ENCODE measurements at places on chromosomes 1 and 21.
A peak's percentile ranks its signal among the peaks of the same experiment; 100 is the strongest.

DNA sequence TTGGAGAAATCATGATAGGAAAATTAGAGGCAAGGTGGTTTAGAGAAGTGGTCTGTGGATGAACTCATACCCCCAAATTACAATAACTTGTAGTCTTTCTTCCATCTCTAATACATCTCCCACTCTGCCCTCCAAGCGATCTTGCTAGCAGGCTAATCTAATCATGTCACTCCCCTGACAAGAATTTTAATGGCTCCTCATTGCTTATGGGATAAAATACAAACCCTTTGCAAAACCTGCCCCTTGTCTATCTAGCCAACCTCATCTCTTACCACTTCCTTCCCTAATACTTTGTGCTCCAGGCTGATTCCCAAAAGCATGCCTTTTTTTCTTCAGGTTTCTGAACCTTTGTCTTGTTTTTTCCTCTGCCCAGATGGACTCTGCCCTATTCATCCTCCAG is 71.3 kb upstream of the LRRN2 start:
- no peak for DNase-seq

GRCh38 chr1:1148061-1148460 is 25.6 kb upstream of the TTLL10 start:
- DNase-seq = no peak

DNA sequence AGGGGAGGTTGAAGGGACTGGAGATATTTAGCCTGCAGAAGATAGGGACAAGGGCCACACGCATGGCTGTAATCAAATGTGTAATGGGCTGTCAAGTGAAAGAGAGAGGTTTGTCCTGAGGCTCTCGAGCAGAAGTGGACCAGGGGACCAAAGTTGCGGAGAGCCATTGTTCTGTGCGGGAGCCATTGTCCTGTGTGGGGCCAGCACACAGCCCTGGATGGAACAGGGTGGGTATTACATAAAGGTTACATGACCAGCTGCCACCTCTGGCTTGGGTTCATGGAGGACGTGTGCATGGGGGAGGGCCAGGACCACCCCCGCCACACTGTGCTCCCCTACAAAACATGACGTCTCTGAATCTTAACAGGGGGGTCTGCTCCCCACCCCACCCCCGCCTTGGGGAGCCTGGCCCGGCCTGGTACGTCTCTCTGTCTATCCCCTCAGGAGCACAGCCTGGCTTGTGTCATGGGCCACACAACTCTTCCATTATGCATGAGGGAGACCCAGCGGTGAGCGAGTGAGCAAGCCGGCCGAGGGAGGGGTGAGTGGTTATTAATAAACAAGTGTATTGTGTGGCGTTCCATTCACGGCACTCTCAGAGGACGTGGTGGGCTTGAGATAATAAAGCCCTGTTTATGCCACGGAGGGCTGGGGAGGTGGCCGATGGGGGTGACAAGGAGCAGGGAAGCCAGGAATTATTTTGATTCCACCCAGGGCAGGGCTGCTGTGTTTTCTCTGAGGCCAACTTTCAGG is at the start of gene NFASC:
NFASC (plus strand) TSS at position 703 of the 753 bp plus-strand sequence. CDS start 73,454 bp downstream, outside the sequence.
- no peak for DNase-seq

- no peak for DNase-seq
These were observed 13.8 kb upstream of the EDEM3 start for GRCh38 chr1:184768467-184768866.

DNA sequence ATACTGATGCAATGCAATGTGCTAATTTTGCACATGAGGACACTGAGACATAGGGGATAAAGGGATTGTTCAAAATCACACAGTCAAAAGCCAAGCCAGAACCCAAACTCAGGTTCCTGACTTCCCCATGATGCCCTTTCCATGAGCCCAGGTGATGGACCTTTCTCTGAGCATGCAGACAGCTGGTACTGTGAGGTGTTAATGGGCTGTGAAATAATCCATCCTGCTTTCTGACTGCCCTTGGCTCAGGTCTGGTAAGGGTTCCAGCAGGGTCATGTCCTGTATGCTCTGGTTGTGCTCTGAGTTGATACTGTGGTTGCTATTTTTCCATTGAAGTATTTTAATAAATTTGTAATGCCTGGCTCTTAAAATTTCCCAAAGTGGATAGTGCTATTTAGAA is 50.0 kb downstream of the CNIH3 start:
- DNase-seq = peak; percentile 20

- no peak for DNase-seq
These were observed 117.2 kb downstream of the DMRTB1 start for GRCh38 chr1:53576381-53576801.

GRCh38 chr1:26307363-26307781 is 936 bp upstream of the UBXN11 start:
- no peak for DNase-seq

- DNase-seq = peak; percentile 35
These were observed 41.0 kb downstream of the BRINP3 start for GRCh38 chr1:190436615-190437014.

- no peak for DNase-seq
These were observed 48.1 kb downstream of the DNAJC6 start for GRCh38 chr1:65357291-65357960.

DNA sequence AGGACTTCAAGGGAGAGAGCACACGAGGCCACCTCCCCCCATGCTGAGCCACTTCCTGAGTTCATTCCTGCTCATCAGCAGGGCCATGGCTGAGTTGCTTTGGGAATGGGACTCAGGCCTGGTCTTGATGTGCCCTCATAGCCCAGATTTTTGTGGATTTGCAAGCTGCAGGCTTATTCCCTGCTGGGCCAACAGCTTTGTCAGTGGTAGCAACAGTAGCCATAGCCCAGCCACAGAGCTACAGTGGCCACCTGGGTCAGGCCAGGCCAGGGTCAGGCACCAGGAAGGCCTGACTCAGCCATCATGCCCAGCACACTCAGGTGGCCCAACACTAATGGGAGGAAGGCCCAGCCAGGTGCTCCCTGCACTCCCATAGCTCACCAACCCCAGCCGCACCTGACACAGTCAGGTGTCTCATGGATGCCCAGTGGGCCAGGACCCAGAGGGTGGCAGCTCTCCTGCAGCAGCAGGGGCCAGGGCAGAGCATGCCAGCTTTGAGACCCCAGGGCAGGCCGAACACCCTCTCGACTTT is 33.5 kb downstream of the EPHA2 start:
- no peak for DNase-seq

DNA sequence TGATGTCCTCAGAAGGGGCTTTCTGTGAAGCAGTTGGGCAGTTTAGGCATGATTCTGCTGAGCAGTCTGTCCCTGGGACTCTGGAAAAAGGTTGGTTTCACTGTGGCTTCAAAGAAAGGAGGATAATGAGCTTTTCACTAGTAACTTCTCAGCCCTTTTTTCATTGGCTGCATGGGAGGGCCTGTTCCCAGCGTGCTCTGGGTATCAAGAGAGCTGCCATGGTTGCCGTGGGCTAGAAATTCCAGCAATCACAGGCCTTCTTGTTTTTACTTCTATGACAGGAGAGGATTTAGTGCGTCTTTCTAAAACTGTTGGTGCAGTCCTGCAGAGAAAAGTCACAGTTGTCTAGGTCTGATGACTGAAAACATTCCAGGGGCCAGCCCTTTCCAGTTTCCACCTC is 7.2 kb downstream of the SZRD1 start:
- DNase-seq = no peak

DNA sequence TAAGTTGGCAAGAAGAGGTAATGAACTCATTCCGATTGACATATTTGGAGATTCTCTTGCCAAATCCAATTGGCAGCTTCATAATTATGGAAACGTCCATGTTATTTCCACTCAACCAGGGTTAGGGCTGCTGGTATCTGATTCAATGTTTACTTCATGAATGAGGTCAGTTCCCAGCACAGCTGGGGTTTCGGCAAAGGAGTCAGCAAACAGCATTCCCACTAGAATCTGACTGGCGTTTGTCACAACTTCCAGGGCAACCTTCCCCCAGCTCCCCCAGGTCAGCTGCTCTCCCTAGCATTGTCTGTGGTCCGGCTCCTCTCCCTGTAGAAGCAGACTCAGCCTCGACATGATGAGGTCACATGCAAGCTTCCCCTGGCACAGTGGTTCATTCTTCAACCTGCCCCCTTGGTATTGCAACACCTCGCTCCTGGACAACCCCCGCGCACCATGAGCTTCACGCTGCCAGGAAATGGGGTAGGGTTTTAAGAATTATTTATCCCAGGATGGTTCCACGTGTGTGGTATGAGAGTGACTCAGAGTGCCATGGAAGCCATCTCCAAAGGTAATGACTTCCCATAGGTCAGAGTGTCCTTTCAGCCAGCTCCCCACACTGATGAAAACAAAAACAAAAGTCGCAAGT is 100.7 kb upstream of the SLC25A33 start:
- DNase-seq = no peak

DNA sequence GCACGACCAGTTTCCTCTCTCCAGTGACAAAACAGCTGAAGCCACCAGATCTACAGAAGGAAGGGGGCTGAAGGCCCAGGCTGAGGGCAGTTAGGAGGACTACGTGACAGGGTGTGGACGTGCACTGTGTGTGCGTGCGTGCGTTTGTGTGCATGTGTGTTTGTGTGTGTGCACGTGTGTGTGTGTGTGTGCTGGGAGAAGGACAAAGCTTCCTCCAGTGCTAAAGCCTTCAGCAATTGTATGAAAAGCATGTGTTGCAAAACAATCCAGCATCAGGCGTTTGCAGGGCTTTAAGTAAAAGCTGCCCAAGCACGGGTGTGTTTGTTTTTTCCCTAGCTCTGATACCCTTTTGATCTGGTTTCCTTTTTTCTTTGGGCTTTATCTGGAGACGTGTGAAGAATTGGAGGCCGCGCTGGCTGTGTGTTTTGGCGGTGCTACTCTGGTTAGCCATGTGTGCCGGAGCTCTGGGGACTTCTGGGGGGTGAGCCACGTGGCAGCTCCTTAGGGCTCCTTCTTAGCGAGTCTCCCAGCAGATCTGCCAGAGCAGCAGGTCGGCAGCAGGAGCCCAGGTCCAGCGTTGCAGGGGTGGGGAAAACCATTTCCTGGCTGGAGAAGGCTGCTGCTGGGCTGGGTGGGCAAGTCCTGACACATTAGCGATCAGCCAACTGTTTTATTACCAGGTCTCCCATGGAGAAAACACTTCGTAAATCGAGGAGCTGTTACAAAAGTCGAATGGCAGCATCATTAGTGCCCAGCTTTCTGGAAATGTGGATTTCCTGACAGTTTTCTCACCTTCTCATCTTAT is 73.4 kb downstream of the UCK2 start:
- DNase-seq = peak; percentile 71

DNA sequence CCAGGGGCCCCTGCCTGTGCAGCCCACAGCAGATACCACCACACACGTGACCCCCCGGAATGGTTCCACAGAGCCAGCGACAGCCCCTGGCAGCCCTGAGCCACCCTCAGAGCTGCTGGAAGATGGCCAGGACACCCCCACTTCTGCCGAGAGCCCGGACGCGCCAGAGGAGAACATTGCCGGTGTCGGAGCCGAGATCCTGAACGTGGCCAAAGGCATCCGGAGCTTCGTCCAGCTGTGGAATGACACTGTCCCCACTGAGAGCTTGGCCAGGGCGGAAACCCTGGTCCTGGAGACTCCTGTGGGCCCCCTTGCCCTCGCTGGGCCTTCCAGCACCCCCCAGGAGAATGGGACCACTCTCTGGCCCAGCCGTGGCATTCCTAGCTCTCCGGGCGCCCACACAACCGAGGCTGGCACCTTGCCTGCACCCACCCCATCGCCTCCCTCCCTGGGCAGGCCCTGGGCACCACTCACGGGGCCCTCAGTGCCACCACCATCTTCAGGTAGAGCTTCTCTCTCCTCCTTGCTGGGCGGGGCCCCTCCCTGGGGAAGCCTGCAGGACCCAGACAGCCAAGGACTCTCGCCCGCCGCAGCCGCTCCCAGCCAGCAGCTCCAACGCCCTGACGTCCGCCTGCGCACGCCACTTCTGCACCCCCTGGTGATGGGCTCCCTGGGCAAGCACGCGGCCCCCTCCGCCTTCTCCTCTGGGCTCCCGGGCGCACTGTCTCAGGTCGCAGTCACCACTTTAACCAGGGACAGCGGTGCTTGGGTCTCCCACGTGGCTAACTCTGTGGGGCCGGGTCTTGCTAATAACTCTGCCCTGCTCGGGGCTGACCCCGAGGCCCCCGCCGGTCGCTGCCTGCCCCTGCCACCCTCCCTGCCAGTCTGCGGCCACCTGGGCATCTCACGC is 51.0 kb downstream of the COL18A1 start:
- DNase-seq = no peak

GRCh38 chr1:44740179-44740617 is 561 bp downstream of the KIF2C start:
- DNase-seq = no peak
